ENCODE measurements at places on chromosomes 11 and 22.

- H3K36me3 ChIP-seq = peaks cover 20% of the 10 kb centered on the region
- H3K27me3 ChIP-seq = no peaks in the 10 kb centered on the region
- DNase-seq = no peak
- no peaks in the 10 kb centered on the region for H3K4me1 ChIP-seq
- H3K4me3 ChIP-seq = no peak overlapping the region
These were observed 23.5 kb upstream of the YPEL1 start for GRCh38 chr22:21759093-21759492.

DNA sequence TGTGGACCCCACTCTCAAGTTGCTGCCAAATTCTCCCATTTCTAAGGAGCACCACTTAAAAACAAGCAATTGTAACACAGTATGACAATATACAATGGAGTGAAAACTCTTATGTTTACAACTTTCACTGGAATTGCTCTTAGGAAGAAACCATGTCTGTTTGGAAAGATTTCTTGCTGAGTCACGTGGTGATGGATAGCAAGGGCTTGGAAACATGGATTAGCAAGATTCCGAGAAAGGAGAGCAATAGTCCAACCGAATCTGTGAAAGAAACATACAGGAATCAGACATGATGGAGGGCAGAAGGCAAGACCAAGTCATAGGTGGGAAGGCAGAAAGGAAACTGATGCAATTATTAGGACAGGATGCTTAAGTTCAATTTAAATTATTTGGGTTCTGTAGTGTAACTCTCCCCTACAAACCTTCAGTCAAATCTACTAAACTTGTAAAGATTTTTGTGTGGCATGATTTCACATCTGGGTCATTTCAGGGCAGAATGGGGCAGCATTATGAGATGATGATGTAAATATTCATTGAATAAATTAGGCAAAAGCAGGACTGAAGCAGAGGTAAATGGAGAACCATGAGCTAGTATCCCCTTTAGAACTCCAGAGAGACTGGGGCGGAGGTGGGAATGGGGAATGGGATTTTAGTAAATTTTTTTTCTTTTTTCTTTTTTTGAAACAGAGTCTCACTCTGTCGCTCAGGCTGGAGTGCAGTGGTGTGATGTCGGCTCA lies 27.8 kb upstream of the THY1 start:
- H3K36me3 ChIP-seq = no peaks in the 10 kb centered on the region
- H3K27me3 ChIP-seq = no peaks in the 10 kb centered on the region
- no peak for DNase-seq
- H3K4me1 ChIP-seq = peaks cover 5% of the 10 kb centered on the region

GRCh38 chr11:1473786-1474185 lies 12.8 kb downstream of the MOB2 start:
- H3K27ac ChIP-seq = no peak overlapping the region
- no peak for DNase-seq
- no peaks in the 10 kb centered on the region for H3K27me3 ChIP-seq
- H3K4me1 ChIP-seq = no peaks in the 10 kb centered on the region

- no peaks in the 10 kb centered on the region for H3K4me1 ChIP-seq
- no peak within 1 kb of the TSS for H3K4me3 ChIP-seq
- no peak within 1 kb of the TSS for H3K27ac ChIP-seq
- no peak for DNase-seq
- no peaks in the 10 kb centered on the region for H3K27me3 ChIP-seq
These were observed at the start of gene APOBEC3A for GRCh38 chr22:38957046-38957770. Gene APOBEC3A, plus strand, starts transcription at chr22:38957609. Its CDS starts 83 bp downstream, at chr22:38957692.

DNA sequence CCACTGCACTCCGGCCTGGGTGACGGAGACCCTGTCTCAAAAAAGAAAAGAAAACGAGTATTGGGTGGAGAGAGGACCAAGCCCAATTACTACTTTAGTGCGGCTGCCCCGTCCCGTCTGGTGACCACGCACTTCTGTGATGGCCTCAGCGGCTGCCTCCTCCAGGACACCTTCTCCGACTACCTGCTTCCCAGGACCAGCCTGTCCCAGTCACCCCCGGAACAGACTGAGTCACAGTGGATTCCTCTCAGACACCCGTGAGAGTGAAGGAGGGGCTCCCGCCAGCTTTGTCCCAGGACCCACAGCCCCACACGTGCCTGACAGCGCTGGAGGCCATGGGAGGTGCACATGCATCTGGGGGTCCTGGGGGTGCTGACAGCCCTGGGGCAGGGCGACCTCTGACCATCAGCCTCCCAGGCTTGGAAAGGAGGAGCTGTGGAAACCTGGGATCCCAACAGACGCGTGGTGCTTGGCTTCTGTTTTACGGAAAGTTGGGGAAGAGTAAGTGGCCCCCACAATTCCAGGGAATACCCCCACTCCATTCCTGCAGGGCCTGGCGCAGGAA lies 4.8 kb downstream of the DRD4 start:
- H3K4me3 ChIP-seq = no peak overlapping the region
- no peak for DNase-seq
- no peaks in the 10 kb centered on the region for H3K36me3 ChIP-seq
- peaks cover 21% of the 10 kb centered on the region for H3K4me1 ChIP-seq
- H3K27me3 ChIP-seq = peaks cover 42% of the 10 kb centered on the region

DNA sequence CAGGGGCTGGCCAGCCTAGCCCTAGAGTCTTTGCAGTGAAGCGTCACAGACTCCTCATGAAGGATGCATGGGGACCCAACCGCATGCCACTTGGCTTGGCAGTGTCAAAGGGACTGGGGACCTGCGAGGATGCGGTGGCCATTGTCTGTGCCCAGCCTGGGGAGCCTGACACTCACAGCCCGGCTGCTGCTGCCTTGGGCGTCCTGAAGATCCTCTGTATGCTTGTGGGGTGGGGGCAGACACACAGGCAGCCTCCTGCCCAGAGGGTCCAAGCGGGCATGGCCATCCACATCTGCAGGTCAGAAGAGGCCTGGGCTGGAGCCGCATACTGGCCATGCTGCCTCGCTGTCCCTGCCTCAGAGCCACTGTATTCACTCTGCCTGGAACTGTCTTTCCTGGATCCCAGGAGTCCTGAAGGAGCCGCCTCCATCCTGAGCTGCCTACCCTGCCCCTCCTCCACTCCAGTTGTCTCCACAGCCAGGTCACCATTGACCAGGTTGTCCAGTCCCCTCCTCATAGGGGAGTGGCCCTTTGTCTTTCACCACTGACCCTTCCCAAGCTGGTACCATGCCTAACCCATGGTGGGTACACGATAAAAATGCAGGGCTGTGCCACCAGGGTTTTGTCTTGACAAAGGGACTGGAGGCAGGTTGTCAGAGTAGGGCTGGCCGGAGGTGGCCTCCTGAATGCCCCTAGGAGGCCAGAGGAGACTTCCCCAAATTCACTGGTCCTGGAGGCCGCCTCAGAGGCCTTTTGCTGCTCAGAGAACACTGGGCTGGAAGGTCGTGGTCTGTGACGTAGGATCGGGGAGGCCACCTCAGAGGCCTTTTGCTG lies 107.0 kb downstream of the KCNQ1OT1 start:
- DNase-seq = no peak
- no peaks in the 10 kb centered on the region for H3K4me1 ChIP-seq
- no peak overlapping the region for H3K27ac ChIP-seq
- H3K4me3 ChIP-seq = no peak overlapping the region
- H3K27me3 ChIP-seq = peaks cover 99% of the 10 kb centered on the region

DNA sequence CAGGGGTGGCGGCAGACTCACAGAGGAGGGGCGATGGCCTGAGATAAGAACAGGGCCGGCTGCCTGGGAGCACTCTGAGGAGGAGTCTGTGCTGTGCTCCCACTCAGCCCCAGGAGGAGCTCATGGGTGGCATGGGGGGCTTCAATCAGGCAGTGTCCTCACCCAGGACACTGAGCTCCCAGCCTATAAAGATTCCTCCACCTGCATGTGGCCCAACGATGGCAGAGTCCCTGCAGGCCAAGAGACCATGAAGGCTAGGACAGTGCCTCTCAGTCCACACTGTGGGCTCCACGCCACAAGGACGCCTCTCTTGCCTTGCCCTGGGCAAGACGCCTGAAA lies 1.9 kb downstream of the CST6 start:
- H3K4me1 ChIP-seq = no peaks in the 10 kb centered on the region
- no peak overlapping the region for H3K27ac ChIP-seq
- no peak overlapping the region for H3K4me3 ChIP-seq
- DNase-seq = no peak

GRCh38 chr11:1920909-1921573 lies 1.5 kb downstream of the TNNT3 start:
- no peak overlapping the region for H3K4me3 ChIP-seq
- DNase-seq = no peak
- no peaks in the 10 kb centered on the region for H3K4me1 ChIP-seq
- H3K27me3 ChIP-seq = no peaks in the 10 kb centered on the region
- no peaks in the 10 kb centered on the region for H3K36me3 ChIP-seq
- no peak overlapping the region for H3K27ac ChIP-seq

DNA sequence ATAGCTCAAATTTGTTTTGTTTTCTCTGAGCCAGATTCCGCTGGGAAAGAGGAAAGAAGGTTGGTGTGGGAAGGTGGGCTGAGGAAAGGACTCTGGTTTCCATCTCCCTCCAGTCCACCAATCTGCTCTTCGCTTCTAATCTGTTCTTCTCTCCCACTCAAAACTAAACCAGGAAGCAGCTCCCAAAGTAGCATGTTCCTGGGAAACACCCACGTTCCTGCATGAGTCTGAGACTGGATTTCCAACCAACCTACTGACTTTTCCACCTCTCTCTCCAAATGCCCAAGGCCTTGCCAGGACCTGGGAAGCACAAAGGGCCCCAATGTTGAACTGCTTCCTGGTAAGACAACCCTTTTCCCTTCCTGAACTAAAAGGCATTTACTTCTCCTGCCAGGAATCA lies 110.2 kb downstream of the WT1 start:
- no peaks in the 10 kb centered on the region for H3K36me3 ChIP-seq
- DNase-seq = no peak
- no peaks in the 10 kb centered on the region for H3K4me1 ChIP-seq
- H3K27me3 ChIP-seq = no peaks in the 10 kb centered on the region

DNA sequence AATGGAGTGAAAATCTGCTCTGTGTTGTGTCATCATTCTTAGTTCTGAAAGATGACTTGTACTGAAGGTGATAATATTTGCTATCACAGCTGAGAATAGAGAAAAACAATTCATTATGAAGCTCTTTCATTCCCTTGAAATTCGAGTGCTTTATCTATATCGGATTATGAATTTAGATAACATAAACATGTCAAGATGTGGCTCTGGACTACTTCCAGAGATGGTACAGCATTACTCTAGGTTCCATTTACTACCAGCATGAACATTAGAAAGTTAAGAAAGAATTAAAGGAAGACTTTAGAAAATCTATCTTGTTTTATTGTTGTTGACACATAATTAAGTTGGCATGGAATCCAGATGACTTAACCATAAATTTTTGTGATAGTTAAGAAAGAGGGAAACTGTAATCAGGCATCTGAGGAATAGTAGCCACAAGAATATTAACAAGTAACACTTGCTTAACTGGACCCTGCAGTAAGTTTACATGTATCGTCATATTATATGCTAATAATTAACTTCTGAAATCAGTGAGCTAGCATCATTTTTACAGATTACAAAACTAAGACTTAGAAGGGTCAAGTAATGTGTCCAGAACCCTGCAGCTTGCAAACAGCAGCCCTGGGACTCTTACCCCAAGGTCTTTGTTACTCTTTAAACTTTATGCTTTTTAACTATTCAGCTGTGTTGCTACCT lies 182.6 kb downstream of the DDX10 start:
- no peak overlapping the region for H3K4me3 ChIP-seq
- H3K4me1 ChIP-seq = no peaks in the 10 kb centered on the region
- H3K36me3 ChIP-seq = no peaks in the 10 kb centered on the region
- H3K27ac ChIP-seq = no peak overlapping the region
- H3K27me3 ChIP-seq = no peaks in the 10 kb centered on the region

GRCh38 chr11:11780858-11781257 lies 60.9 kb upstream of the USP47 start:
- DNase-seq = no peak
- no peaks in the 10 kb centered on the region for H3K27me3 ChIP-seq
- no peak overlapping the region for H3K27ac ChIP-seq
- no peaks in the 10 kb centered on the region for H3K4me1 ChIP-seq

DNA sequence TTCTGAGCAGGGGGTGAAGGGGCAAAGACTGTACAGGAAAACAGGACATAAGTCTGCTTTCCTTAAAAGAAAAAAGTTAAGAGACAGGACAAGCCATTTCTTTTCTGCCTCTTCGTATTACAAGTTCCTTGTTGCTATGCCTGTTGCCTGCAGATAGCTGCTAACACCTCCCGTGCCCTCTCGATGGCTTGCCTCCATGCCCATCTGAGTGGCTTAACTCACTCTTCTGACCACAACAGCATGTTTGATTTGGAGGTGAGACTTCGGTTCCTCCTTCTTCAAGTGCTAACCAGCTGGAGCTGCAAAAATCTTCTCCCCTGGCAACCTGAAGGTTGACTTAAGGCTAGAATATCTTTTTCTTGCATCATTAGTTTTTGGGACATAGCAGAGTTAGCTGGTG lies 103.1 kb downstream of the PRR5L start:
- H3K4me3 ChIP-seq = no peak overlapping the region
- H3K27me3 ChIP-seq = no peaks in the 10 kb centered on the region
- no peaks in the 10 kb centered on the region for H3K36me3 ChIP-seq
- H3K4me1 ChIP-seq = no peaks in the 10 kb centered on the region
- no peak for DNase-seq

GRCh38 chr11:1563149-1563638 lies 8.9 kb downstream of the DUSP8 start:
- H3K4me3 ChIP-seq = no peak overlapping the region
- peaks cover 25% of the 10 kb centered on the region for H3K4me1 ChIP-seq
- no peak for DNase-seq
- H3K27me3 ChIP-seq = peaks cover 6% of the 10 kb centered on the region
- no peak overlapping the region for H3K27ac ChIP-seq

DNA sequence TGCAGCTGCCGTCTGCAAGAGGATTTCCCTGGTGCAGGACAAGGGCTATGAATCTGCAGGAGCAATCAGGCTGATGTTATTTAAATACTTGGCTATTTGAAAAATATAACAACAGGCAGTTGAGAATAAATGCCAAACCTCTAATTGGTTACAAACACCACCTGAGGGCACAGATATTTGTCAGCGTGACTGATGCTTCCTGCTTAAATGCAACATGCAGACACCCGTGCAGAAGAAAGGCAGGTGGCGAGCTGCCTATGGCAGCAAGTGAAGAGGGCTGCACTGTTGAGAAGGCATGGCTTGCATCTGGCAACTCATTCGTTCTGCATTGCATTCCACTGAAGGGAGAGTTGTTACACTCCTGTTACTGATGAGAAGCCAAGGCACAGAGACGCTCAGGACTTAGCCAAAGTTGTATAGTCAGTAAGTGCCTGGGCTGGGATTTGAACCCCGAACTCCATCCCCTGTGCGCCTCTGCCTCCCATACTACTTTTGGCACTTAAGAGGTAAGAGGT lies 350.6 kb downstream of the TENM4 start:
- H3K27me3 ChIP-seq = no peaks in the 10 kb centered on the region
- no peak for DNase-seq
- H3K4me1 ChIP-seq = peaks cover 8% of the 10 kb centered on the region
- no peak overlapping the region for H3K27ac ChIP-seq
- H3K4me3 ChIP-seq = no peak overlapping the region
- H3K36me3 ChIP-seq = no peaks in the 10 kb centered on the region

DNA sequence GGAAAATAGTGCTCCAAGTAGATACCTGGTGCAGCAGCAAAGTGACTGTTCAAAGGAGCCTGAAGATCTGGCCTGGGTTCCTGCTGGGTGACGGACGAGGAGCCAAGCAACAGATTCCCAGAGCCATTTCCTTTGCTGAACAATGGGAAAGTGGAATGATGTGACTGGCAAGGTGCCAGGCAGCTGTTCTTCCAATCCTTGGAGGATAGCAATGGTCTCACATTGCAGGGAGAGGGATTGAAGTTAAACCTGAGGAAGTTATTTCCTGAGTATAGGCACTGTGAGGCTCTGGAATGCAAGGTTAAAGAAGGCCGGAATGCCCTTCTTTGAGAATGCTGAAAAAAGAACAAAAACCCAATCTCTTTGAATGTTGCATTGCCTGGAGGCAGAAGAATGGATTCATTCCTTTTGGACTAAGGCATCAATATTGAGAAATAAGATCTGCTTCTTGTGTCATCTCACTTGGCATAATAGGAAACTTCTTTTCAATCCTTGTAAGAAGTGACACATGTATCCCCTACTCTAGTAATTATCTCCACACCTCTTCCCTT lies 223.8 kb downstream of the BLID start:
- peak; percentile 61 for DNase-seq
- no peaks in the 10 kb centered on the region for H3K27me3 ChIP-seq

Measured in GM23338 (cell line).